ENCODE measurements at places on chromosomes 7 and 10.

DNA sequence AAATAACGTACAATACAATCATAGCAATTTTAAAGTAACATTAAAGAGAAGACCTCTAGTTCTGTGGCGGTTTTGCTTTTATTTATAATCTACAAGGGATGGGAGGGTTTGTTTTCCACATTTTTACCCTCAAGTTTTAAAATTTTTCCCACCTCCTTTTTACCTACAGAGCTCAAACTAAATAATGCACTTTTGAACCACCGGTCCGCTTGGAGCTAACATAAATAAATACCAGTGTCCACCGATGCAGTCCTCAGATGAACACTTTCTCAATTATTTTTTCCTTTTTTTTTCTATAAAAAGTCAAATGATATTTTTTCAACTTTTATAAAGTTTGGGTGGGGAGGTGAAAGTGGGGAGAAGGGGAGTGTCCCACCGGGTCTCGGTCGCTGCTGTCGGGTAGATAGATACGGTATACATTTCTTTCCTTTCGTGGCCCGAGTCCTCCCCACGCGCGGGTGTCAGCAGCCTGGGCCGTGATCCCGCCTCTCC is 3.3 kb downstream of the ZNF503 start:
- DNase-seq: no peak

GRCh38 chr10:58360412-58361004 is 24.7 kb upstream of the TFAM start:
- DNase-seq: no peak

GRCh38 chr10:116371737-116372136 is 47.5 kb downstream of the CCDC172 start:
- DNase-seq: no peak

DNA sequence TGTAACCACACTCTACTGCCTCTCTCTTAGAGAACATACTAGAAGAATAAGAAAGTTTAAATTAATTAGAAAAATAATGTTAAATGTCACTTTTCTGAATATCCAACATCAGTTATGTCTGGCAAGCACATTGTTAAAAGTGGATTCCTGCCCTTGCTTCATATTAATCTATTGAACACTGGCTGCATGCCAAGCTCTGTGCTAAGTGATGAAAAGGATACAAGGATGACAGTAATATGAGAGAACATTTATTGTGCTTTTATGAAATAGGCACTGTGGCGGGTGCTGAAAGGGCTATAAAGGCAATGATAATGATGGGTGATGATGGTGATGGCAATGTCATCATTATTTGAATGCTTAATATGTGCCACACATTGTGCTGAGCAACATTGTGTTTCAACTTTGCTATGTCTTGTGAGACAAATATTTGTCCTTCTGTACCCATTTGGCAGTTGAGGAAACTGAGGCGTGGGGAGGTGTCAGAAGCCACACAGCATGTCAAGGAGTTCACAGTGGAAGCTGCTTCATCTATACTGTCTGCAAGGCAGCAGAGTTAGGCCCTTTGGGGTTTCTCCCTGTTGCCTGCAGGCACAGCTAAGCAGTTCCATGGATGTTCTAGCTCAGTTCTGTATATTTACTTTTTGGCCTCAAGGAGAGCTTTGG is 64.2 kb upstream of the RAPGEF5 start:
- no peak for DNase-seq

DNA sequence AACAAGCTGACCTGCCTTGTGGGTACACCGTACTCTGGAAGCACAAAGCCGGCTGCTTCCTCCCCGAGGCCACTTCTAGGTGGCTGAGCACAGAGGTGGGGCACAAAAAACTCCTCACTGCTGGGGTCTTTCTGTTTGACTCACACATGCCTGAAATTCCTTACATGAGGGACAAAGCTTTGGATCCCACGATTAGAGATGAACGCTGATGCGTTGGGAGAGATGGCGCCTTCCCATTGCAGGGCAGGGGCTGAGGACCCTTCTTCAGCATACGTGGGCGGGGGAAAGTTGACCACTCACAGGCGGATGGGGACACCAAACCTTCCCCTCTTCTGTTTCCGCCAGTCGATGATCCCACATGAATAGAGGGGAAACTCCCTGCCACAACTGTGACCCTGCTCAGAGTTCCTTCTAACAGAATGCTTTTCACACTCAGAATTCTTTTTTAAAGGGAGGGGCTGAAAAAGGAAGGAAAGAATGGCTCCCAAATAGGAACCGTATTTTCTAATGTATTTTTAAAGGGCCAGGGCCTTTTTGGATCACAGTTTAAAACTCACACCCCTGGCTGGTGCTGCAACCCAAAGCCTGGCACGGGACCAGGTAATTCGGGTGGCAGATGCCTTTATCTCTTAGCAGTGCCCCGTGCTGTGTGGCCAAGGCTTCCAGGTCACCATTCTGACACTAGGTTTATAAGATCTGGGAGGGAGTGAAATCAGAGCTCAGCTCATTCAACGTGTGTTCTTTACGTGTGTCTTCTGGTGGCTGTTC is 134.0 kb downstream of the PRKAG2 start:
- DNase-seq: no peak

- DNase-seq: no peak
Measured at GRCh38 chr7:121872831-121873288, at the start of gene PTPRZ1. PTPRZ1 (plus strand) TSS chr7:121873161; CDS start chr7:121873500, 339 bp downstream.

DNA sequence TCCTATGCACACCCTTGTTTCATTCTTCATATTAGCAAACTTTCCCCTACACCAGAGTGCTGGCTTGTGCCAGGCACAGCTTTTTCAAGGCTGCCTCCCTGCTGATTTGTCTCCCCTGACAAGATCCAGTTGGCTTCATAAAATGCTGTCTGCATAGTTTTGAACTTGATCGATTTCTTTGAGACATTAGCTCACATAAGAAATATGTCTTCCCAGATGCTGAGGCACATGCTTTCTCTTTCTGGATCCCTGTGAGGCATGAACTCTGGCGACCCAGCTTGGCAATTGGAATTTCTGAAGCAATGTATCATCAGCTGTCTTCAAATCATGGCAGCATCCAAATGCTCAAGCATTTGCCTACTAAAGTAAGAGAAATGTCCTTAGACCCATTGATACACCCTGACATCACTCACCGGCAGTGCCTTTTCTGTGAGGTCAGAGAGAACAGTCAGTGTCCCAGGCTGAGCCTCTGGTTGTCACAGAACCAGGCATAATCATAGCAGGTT is 616.4 kb upstream of the GHITM start:
- no peak for DNase-seq

GRCh38 chr7:121069346-121070100 is 81.0 kb downstream of the CPED1 start:
- no peak for DNase-seq

GRCh38 chr10:48247680-48248079 is 26.8 kb downstream of the FRMPD2 start:
- no peak for DNase-seq

GRCh38 chr7:88185650-88186049 is 34.2 kb downstream of the SRI start:
- DNase-seq: no peak

GRCh38 chr7:88795553-88795952 is at the start of gene TEX47:
TEX47 (minus strand) TSS chr7:88795737; CDS start chr7:88794942, 795 bp downstream.
- no peak for DNase-seq

- DNase-seq: no peak
Measured at GRCh38 chr10:29600067-29600466, 34.7 kb downstream of the SVIL start.

DNA sequence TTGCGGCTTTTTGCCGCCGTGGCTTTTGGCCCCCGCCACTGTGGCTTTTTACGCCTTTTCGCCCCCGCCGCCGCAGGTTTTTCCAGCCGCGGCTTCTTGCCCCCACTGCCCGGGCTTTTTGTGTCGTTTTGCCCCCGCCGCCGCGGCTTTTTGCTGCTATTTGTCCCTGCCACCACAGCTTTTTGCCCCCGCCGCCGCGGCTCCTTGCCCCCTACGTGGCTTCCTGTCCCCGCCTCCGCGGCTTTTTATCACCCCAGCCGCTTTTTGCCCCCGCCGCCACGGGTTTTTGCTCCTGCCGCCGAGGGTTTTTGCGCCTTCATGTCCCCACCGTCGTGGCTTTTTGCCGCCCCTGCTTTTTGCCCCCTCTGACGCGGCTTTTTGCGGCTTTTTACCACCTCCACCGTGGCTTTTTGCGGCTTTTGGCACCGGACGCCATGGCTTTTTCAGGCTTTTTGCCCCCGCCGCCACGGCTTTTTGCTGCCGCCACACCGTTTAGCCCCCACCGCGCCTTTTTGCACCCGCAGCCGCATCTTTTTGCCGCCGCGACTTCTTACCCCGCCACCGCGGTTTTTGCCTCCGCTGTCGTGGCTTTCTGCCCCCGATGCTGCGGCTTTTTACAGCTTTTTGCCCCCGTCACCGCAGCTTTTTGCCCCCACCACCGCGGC is 637.0 kb downstream of the ZNF716 start:
- DNase-seq: no peak

GRCh38 chr7:49321843-49322242 is 397.5 kb downstream of the CDC14C start:
- no peak for DNase-seq

- no peak for DNase-seq
Measured at GRCh38 chr10:46020344-46020657, 10.1 kb downstream of the NCOA4 start.

GRCh38 chr10:84158550-84158949 is 15.1 kb upstream of the GPR15LG start:
- no peak for DNase-seq
